Amygdala (tissue), 56 donors: ENCODE measurements at places on chromosomes 1 and 21.

DNA sequence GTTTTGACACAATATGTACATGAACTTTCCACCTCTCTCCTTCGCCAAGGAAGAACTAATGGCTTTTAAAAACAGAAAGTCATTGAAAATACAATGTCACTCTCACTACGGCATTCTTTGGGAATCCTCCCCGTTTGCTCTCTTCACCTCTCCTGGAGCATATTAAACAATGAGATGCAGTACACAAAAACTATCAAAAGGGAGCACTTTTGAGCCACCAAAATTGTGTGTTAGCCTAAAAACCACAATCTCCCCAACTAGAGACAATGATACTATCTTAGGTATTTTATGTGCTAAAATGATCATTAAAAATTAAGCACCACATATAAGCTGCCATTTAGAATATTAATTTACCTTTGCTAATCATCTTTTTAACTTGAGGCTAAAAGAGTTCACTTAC, 425.5 kb downstream of the KCTD3 start:
- DNase-seq = no peak

GRCh38 chr1:30569384-30569783, 154.0 kb downstream of the MATN1 start:
- no peak for DNase-seq

DNA sequence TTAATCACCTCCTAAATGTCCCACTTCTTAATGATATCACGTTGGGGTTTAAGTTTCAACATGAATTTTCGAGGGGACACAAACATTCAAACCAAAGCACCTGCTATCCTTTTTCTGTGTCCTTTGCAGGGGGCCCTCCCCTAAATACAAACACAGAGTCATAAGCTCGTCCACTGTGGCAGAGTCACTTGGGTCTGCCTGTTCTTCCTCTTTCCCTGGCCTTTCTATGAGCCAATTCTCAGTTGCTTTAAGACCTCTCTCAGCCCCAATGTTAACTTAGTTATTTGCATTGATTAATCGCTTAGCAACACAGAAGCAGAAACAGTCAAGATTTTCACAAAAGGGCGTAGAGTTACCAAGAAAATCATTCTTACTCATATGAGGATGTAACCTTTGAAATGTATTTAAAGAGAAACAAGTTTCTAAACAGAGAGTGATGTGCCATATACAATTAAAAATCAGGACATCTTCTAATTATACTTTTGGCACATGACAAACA, 14.9 kb downstream of the APCS start:
- DNase-seq = no peak

DNA sequence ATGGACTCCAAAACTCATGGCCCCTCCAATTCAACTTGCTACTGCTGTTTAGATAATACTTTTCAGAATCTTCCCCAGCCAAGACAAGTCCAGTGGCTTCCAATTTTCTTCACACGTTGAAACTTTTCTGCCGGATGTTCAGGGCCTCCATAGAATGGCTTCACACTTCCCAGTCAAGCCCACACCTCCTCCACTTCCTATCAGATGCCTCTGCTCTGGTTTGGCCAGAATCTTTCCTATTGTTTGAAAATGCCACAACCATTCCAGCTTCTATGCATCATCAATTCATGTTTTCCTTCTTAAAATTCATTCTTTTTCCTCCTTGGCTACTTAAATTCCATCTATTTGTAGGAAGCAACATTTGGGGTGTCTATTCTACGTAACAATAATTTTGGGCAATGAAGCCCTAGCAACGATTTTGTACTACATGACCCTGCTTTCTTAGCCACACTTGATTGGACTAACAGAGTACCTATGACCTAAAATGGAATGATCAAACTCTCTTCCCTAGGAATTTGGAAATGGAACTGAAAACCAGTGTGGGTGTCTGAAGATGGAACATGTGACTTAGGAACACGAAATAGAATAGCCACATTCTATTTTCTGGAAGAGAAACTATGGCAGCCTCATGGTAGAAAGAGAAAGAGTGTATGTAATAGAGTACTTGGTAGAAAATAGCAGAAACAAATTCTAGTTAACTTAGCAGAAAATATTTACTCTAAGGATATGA, 74.1 kb upstream of the CNIH3 start:
- no peak for DNase-seq

DNA sequence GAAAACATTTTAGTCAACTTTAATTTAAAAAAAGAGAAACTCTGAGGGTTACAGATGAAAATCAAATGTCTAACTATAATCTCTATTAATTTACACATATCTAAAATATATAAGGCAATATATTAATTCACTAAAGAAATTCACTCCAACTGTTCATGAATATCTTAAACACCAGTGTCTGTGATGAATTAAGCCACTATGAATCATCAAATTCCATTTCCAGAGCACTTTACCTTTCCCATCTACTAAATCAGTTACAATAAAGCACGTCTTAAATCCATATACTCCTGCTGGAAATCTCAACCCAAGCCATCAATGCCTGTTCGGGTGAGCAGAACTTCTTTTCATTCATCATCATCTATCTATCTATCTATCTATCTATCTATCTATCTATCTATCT, 4.3 kb downstream of the TAF5L start:
- DNase-seq = no peak

DNA sequence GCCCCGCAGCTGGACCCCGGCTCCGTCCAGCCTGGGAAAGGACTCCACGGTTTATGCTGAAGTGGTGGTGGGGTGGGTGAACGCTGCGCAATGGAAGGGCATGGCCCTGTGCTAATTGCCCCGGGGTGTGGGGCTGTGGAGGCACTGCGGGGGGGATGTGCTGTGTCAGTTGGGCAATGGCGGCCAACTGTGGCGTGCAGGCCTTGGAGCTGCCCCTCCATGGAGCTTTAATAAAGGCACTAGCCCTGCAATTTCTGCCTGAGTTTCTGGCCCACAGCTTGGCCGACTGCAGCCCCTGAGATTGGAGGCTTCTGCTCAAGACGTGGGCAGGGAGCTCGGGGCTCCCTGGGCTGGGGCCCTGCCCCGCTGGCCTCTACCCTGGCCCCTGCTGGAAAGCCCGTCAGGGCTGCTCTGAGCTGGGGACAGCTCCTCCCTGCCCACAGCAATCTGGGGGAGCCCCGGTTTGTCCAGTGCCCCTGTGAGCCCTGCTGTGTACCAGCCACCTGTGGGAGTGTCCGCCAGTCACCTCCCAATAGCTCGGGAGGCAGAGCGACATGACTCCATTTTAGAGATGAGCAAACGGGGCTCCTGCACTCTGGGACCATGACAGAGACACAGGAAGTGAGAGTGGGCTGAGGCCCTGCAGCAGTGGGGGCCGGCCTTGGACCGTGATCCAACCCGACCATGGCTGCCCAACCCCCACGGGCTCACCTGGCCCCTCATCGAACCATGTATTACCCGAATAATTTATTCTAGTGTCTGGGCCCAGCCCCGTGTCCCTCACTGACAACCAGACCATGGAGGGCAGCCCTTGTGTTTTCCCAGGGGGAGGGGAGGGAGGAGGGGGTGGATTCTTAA, 8.7 kb upstream of the TNFRSF14 start:
- no peak for DNase-seq

- DNase-seq = no peak
Measured at GRCh38 chr1:12692967-12693782, 22.7 kb upstream of the AADACL3 start.

- DNase-seq = no peak
Measured at GRCh38 chr1:221025956-221026355, 146.7 kb downstream of the HLX start.

DNA sequence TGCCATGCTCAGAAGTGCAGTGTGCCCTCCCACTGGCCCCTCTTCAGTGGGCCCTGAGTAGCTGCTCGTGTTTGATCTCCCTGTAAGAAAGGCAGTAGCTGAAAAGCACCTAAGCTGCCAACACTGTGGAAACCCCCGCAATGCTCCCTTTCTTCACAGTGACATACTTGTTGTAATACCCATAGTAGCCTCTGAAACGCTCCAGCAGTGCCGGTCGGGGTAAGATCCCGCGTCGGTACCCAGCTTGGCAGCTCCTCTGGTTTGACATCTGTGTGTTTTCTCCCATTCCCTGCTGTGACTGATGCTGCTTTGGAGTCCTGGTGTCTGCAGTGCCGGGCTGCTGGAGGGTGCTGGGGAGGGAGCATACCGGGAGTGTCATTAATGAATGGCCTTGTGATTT, 3.6 kb downstream of the CHAF1B start:
- DNase-seq = no peak

DNA sequence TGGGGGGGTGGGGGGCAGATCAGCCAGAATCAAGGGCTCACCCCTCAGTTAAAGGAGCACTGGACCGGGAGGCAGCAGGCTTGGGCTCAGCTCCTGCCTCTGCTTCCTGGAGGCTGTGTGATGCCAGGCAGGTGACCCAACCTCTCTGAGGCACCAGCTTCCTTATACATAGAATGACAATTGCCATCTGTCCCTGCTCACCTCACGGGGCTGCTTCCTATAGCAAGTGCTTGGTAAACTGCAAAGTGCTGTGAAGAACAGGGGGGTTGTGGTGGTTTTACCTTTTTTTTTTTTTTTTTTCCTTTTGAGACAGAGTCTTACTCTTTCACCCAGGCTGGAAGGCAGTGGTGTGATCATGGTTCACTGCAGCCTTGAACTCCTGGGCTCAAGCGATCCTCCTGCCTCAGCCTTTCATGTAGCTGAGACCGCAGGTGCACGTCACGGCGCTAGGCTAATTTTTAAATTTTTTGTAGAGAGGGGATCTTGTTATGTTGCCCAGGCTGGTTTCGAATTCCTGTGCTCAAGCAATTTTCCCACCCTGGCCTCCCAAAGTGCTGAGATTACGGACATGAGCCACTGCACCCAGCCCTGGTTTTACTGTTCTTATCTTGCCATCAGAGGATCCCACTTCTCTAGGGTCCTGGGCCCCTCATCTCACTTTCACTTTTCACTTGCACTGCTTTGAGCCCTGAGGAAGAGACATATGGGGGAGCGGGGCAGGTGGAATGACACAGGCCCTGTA, 11.6 kb downstream of the KCNQ4 start:
- DNase-seq = no peak

DNA sequence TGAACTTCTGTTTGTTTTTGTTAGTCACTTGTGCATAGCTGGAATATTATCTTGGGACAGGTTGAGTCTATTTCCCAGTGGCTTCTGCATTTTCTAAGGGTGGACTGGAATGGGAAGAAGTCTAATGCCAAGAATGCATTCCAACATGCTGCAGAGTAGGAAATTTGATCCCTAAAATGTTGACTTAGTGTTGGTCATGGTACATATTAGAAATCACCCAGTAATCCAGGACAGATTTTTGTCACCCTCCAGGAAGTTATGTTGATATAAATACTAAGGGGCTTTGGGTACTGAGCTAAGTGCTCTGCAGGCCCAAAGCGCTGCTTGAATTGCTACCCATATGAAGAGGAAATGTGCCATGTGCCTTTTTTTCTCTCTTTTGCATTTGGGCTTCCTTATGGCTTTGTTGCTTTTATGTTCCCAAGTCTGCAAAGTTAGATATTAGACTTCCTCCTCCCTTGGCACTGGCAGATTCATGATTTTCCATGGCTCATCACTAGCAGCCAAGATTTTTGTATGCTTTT, 10.0 kb downstream of the ARID1A start:
- no peak for DNase-seq

GRCh38 chr1:20351911-20352701, 61.4 kb downstream of the VWA5B1 start:
- no peak for DNase-seq

DNA sequence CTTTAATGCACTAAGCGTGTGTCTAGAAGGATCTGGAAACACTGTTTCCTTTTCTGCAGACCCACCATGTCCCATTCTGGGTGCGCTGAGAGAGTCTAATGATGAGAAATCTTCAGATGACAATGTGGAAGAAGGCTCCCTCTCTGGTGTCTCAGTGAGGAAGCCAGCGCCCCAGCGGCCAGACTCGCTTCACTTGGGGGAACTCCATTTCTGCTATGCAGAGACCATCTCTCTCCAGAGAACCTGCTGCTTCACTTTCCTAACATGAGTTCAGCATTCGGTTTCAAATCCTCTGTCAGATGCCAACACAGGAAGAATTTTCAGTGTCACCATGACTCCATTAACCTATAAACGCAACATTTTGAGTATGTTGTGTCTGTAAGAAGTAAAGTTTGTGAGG, 121.8 kb downstream of the SYF2 start:
- DNase-seq = no peak

GRCh38 chr1:94382201-94382600, 36.0 kb upstream of the ABCD3 start:
- no peak for DNase-seq

DNA sequence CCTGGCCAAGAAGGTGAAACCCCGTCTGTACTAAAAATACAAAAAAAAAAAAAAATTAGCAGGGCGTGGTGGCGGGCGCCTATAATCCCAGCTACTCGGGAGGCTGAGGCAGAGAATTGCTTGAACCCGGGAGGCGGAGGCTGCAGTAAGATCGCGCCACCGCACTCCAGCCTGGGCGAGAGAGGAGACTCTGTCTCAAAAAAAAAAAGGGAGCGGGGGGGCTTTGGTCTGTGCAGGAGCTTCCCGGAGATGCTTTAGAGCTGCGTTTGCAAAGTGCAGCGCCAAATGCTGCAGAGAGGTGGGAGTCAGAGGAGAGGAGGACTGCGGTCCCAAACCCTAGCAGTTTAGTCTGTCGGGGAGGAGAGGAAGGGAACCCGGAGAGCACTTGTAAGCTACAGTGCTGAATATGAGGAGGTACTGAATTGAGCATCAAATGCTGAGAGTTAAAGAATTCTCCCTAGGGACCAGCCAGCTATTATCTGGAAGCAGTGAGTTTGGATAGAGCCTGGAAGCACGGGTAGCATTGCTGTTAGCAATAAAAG, 569 bp downstream of the FALEC start:
- DNase-seq = no peak

GRCh38 chr1:234691567-234691966, 81.6 kb upstream of the IRF2BP2 start:
- no peak for DNase-seq

DNA sequence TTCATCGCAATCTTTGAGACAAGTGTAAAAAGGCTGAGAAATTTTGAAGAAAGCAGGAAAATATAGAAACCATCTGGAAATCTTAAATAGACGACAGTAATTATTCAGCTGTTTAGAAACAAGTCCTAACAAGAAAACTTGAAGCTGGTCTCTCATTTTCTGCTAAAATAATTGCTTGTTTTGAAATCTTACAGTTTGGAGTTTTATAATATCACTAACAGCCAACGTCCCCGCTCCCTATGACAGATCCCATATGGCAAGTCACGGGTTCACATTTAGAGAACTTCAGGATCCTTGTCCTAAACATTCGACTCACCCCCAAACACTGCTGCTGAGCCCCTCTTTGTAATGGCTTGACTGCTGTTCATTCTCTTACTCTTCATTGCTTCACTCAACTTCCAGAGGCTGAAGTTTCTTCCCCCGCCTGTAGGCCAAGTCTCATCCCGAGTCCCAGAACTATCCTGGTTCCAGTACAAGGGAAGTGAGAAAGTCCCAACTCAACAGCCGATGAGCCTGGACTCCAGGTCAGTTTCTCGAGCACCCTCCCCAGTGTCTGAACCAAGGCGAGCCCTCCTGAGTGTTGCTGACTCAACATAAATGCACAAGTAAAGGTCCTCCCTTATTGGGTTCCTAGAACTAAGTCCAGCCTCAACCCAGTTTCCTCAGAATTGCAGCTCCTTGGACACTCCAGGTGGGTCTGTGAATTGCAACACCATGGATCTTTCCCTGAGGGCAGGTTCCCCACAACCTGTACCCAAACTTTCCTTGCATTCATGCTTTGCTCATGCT, 93.4 kb upstream of the BACE2 start:
- DNase-seq = no peak

- no peak for DNase-seq
Measured at GRCh38 chr1:55723001-55723400, 507.8 kb upstream of the USP24 start.
